ENCODE measurements at places on chromosomes 1 and 21.

GRCh38 chr1:116075990-116076389 is 35.2 kb upstream of the MAB21L3 start:
- DNase-seq: no peak

GRCh38 chr21:45069711-45070110 is 4.7 kb upstream of the ADARB1 start:
- DNase-seq: no peak

DNA sequence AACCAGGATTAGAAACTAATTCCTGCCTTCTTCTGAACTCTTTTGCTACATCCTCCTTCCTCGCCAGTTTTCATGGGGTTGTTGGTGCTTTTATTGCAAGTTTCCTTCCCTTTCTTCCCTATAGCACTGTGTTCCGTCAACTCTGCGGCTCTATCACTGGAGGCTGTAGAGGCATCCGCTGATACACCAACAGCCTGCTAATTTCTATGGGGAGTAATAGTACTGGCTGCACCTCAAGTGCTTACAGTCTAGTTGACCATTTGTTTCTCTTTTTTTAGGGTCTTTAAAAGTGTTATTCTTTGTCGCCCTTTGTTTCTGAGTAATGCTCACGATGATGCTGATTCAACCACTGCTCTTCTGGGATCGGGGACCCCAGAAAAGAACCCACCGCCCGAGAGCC is 746 bp downstream of the MIS18A start:
- DNase-seq: no peak

DNA sequence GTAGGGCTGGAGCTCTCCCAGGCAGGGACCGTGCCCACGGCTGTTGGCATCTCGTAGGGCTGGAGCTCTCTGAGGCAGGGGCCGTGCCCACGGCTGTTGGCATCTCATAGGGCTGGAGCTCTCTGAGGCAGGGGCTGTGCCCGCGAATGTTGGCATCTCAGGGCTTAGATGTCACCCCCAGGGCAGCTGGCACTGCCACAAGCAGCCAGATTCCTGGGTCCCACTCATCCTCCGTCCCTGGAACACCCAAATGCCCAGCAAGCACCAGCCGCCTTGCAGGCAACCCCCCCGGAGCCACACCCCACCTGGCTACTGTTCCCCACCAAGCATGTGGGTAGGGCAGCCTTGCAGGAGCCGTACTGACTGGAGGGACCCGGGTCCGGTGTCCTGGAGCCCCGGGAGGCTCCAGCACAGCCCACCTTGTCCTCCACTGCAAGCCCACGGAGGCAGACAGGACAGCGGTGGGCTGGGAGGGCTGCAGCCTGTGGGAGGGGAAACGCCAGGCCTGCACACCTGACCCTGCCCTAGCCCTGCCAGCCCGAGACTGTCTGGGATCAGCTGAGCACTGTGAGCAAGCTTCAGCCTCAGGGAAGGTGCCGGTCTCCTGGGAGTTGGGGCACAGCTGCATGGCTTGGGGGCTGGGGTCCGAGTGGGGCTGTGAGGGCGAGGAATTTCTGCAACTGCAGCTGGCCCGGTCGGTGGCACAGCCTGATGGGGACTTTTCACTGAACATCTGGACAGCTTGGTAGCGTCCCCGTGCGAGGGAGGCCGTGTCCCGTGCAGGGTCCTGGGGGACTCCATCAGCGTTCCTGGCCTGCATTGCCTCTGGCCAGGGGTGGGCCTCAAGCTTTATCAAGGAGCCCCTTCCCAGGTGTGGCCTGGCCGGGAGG is 53.6 kb downstream of the COL18A1 start:
- DNase-seq: no peak

- DNase-seq: no peak
Measured at GRCh38 chr1:2526824-2527555, 594 bp upstream of the PANK4 start.

DNA sequence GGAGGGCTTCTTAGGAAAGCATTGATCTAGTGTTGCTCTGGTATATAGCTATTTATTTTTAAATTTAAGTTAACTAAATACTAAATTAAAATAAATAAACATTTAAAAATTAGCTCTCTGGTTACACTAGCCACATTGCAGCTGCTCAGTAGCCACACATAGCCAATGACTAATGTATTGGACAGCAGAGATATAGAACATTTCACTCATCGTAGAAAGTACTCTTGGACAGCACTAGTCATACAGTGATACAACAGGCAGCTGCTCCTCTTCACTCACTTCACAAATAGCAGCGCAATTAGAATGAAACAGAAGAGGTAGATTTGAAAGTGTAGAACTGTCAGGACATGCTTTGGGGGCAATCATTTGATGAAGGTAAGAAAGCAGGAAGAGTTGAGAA is 245.4 kb downstream of the PBX1 start:
- no peak for DNase-seq

GRCh38 chr1:63967901-63968300 is 194.1 kb downstream of the ROR1 start:
- DNase-seq: peak; percentile 77

GRCh38 chr1:209858561-209859103 is 30.9 kb downstream of the UTP25 start:
- DNase-seq: no peak
